ENCODE measurements at places on chromosomes 6 and 20. TPM values are rescaled to one million over a fixed set of nuclear protein-coding genes. Genes with fewer than 3 reads are reported as not detected.

The PHACTR3 gene
- not detected for total RNA-seq

The ID4 gene
- 3.7 TPM for total RNA-seq

The KIF25 gene
- total RNA-seq, result not detected

The KCNK16 gene
- total RNA-seq, result not detected

The DHX16 gene
- 41.7 TPM for total RNA-seq

Measured in endothelial cell of coronary artery (primary cell).